ENCODE measurements at places on chromosomes 12 and 14.

- DNase-seq, result no peak
These were observed 86.0 kb downstream of the FAR2 start for GRCh38 chr12:29234965-29235626.

DNA sequence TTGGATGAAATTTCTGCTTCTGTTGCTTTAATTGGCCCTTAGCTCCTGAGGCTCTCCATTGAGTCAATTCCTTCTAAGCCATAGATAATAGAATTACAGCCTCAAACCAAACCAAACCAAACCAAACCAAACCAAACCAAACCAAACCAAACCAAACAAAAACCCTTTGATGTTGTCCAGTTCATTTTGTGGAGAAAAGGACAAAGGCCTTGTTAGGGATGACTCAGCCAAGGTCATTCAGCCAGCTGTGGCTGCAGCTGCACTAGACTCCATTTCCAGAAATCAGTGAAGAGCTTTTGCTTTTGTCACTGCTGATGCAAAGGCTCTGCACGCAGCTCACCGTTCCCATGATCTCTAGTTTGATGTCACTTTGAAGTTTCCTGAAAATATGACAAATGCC lies 82.2 kb upstream of the RMST start:
- no peak for DNase-seq

DNA sequence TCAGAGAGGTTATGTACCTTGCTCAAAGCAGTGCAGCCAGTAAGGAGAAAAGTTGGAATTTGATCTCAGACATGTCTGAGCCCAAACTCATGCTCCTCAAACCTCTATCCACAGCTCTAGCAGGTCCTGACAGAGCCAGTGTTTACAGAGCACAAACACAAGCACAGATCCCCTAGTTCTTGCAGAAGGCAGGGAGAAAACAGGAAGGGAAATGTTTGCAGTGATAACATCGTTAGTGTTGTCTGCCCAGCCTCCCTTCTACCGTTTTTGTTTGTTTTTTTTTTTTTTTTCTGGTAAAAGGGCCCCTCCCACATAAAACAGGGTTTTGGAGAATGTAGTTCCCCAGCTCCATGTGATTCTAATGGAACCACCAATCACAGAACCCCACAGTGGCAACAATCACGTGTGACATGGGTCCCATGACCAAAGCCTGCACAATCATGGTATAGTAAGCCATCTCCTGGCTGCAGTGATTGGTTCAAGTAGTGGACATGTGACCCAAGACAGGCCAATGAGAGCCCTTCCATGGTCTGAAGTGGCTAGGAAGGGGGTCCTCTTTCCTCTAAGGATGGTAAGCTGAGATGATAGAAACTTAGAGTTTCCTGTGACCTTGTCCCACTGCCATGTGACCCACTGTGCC lies 513.4 kb downstream of the MED13L start:
- DNase-seq, result no peak

DNA sequence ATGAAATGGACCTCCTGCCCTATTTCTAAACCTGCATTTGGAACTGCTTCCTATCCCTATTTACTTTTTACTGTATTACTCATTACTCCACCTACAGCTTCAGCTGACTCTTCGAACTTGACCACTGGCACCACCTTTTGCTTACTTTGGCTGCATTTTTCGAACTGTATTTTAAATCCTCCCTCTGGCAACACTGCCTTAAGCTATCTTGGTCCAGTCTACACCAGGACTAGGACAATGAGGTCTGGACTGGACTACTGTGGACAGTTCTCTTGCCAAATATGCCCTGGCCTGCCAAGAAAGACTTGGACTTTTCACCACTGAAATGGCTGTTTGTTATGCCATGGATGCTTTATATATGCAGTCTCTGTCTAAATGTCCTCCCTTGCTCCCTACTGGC lies 328.1 kb downstream of the BTG1 start:
- no peak for DNase-seq
